Caki2 (cell line): ENCODE measurements at places on chromosomes 4 and X. TPM values are rescaled to one million over a fixed set of nuclear protein-coding genes. Genes with fewer than 3 reads are reported as not detected.

DNA sequence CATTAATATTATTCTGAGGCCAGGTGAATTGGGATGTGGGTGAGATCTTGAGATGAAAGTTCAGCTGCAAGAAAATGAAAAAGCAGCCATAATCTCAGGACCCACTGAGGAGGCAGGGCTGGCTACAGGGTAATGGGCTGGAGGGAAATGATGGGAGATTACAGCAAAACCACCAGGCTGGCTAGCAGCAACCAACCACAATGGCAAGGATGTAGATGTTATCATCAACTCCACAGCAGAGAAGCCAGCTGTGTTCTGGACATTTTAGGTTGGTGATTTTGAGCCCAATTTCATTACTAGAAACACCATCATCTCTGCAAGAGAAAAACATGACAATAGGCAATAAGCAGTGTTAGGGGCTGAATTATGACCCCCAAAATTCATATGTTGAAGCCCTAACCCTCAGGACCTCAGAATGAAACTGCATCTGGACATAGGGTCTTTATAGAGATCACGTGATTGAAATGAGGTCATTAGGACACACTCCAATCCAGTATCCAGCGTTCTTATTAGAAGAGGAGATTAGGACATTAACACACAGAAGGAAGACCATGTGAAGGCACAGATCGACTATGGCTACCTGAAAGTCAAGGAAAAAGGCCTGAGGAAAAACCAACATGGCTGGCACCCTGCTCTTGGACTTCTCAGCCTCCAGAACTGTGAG lies 139.8 kb upstream of the KIT start:
- no peak for DNase-seq

- DNase-seq = peak; percentile 43
Observed at GRCh38 chr4:102759831-102760644, 730 bp downstream of the MANBA start.

DNA sequence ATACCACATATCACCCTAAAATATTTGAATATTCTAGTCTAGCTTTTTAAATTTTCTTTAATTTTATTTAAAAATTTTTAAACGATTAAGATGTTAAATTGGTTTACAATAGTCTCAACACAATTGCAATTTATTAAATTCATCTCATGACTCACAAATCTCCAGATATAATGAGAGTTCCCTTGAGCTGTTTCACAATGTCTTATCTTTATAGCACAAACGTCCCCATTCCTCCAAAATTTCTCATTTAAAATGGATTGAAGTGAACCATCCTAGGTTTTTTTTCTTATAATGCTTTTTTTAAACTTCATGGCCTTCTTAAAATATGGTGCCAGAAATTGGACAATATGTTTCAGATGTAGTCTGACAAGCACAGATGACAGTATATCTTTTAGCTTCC lies 204.4 kb downstream of the GABRB1 start:
- no peak for DNase-seq

DNA sequence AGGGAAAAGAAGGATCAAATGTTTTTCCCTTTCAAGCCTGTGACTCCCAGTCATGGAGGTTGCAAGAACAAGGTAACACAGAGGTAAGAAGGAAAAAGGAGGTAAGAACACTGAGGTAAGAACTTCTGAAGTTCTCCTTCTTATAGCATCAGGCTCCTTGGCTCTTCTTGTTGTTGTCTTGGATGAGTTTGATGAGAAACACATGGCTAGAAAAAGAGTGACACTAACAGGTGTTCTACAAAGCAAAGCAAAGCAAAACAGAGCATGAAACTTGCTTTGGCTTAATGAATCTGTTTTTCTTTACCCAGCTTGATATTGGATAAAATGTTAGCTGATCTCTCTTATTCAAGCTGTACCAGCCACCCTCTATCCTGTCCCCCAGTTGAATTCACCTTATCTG lies 231.2 kb upstream of the F9 start:
- no peak for DNase-seq

Gene MAP9
- total RNA-seq = not detected in 2 replicates

Gene IQCM
- not detected in 2 replicates for total RNA-seq

Gene UGT2B11
- not detected in 2 replicates for total RNA-seq

DNA sequence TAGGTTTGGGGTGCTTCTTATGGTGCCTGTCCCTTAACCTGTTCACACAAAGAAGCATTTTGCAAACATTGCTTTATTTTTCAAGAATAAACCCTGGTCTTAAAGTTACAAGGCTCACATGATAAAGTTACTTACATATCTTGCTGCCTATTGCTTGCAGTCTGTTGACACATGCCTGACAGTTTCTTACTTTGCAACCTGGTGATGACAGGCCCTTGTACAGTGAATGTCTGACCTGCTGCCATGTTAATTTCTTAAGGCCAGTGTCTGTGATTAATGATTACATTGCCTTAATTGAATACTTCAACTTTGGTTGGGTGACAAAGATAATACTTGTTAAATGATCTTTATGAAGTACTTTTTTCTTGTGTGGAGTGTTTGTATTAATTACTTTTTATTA lies 49.9 kb downstream of the FIP1L1 start:
- no peak for DNase-seq

DNA sequence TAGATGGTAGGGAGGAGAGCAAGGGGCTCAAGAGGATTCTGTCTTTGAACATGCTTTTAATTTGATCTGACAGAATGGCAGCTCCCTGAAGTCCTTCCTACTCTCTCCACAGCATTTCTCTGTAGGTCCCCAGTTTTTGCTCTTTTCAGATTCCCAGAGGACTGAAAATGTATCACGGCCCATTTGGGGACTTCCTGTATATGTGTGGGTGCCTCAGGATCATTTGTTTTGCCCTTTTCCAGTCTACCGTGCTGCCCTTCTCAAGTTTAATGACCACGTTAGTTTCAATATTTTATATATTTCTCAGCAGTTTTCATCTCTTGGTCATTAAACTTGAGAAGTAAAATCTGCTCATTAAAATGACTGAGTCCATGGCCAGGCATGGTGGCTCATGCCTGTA lies 2.3 kb downstream of the TBC1D1 start:
- no peak for DNase-seq

- no peak for DNase-seq
Observed at GRCh38 chr4:36692586-36692985, 411.2 kb downstream of the DTHD1 start.

- no peak for DNase-seq
Observed at GRCh38 chrX:24646006-24646405, 1.1 kb downstream of the PCYT1B start.

Gene TRO
- total RNA-seq = 1.3 and 5.0 TPM in 2 replicates

Gene CPLX1
- total RNA-seq = 0.20 and 1.5 TPM in 2 replicates

GRCh38 chrX:139720136-139720535 lies 12.2 kb upstream of the MCF2 start:
- peak; percentile 85 for DNase-seq

DNA sequence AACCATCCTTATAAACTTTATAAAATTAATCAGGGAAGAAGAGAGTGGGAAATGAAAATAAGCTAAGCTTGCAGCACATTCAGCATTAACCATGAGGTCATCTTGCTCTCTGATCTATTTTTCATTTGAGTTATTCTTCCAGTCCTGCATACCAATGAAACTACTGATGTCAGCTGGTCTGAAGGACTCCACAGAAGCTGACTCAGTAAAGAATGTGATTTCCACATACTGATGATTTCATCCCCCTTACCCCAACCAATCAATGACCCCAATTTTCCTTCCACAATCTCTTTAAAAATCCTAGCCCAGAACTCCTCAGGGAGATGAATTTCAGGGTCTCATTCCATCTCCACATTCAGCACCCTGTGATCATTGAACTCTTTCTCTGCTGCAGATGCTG lies 18.8 kb upstream of the DSPP start:
- peak; percentile 36 for DNase-seq

DNA sequence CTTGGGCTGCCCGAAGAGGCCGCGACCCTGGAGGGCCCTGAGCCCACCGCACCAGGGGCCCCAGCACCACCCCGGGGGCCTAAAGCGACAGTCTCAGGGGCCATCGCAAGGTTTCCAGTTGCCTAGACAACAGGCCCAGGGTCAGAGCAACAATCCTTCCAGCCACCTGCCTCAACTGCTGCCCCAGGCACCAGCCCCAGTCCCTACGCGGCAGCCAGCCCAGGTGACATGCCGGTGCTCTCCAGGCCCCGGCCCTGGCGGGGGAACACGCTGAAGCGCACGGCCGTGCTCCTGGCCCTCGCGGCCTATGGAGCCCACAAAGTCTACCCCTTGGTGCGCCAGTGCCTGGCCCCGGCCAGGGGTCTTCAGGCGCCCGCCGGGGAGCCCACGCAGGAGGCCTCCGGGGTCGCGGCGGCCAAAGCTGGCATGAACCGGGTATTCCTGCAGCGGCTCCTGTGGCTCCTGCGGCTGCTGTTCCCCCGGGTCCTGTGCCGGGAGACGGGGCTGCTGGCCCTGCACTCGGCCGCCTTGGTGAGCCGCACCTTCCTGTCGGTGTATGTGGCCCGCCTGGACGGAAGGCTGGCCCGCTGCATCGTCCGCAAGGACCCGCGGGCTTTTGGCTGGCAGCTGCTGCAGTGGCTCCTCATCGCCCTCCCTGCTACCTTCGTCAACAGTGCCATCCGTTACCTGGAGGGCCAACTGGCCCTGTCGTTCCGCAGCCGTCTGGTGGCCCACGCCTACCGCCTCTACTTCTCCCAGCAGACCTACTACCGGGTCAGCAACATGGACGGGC lies 579 bp downstream of the ABCD1 start:
- no peak for DNase-seq
